ENCODE measurements at places on chromosomes 2 and 18.
A peak's percentile ranks its signal among the peaks of the same experiment; 100 is the strongest.

DNA sequence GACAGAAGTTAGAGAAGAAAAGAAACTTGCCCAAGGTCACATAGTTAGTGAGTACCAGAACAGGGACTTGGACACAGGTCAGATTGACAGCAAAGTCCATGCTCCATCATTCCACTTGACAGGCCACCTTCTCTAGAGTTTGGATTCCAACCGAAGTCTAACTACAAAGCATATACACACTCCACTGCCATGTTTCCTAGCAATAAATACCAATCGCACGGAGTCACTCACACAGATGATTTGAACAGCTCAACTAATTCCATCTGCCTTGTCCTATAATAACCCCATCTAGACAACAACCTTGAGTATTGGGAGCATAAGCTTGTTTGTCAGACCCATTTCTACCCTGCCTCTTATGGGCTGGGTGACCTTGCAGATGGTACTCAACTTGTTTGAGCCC lies 334.6 kb upstream of the MGAT5 start:
- DNase-seq: no peak

GRCh38 chr2:207600231-207600630 lies 25.0 kb downstream of the METTL21A start:
- DNase-seq: no peak

DNA sequence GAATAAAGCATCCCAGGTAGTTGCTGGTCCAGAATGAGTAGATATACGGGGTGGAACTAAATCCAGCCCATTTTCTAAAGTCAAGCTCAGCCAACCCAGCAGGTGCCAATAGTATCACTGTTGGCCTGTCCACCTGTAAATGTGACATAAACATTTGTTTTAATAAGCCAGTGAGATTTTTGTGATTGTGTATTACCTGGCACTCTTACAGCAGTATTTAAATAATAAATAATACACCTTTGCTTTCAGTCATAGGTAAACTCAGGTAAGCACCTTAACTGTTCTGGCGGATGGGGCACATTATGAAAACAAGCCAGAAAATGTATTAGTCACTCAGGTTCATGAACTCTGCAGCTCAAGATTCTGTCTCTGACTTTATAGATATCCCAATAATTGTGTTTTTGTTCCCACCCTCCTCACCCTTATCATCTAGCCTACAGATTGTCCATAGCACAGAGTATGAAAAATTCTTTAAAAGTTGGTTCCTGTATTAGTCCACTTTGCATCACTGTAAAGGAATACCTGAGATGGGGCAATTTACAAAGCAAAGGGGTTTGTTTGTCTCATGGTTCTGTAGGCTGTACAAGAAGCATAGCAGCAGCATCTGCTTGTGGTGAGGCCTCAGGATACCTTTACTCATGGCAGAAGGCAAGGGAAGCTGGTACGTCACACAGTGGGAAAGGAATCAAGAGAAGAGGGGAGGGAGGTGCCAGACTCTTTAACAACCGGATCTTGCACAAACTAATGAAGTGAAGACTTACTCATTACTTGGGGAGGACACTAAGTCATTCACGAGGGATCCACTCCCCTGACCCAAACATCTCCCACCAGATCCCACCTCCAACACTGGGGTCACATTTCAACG lies 73.0 kb upstream of the CYRIA start:
- DNase-seq: no peak

DNA sequence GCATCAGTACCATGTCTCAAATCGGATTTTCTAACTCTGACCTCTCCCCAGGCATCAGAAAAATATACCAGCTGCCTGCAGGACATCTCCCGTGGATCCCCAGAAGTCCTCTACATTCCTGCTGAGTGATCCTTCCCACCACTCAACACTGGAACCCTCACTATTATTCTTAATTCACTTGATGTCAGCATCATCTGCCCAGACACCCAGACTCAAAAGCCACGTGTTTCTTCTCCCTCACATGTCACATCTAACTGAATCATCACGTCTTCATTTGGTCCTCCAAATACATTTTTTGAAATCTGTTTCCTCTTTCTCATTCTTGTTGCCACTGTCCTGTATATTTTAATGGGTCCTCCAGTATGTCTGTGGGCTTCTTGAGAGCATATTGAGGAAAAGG lies 218.6 kb downstream of the HRH4 start:
- DNase-seq: no peak

DNA sequence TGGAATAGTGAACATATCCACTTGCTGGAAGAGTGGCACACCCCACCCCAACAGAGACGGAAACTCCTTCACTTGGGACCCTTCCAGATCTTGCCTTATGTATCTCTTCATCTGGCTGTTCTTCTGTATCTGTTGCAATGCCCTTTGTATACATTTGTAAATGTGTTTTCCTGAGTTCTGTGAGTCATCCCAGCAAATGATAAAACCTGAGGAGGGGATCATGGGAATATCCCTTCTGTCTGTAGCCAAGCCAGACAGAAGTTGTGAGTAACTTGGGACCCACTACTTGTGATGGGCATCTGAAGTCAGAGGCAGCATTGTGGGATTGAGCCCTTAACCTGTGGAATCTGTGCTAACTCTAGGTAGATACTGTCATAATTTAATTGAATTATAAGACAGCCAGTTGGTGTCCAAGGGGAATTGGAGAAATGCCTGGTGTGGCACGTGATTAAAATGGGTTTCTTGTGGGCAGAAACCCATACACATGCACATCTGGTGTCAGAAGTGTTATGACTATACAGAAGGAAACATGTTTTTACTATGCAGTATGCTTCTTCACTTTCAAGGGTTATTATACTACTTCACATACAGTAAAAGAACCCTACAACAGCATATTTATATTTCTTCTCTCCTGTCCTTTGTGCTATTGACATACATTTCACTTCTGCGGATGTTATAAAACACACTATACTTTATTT lies 32.3 kb upstream of the TMEM247 start:
- DNase-seq: no peak

- DNase-seq: no peak
Measured at GRCh38 chr2:15968280-15969178, 28.2 kb downstream of the MYCN start.

- DNase-seq: no peak
Measured at GRCh38 chr2:200479692-200480265, 30.1 kb downstream of the KCTD18 start.

DNA sequence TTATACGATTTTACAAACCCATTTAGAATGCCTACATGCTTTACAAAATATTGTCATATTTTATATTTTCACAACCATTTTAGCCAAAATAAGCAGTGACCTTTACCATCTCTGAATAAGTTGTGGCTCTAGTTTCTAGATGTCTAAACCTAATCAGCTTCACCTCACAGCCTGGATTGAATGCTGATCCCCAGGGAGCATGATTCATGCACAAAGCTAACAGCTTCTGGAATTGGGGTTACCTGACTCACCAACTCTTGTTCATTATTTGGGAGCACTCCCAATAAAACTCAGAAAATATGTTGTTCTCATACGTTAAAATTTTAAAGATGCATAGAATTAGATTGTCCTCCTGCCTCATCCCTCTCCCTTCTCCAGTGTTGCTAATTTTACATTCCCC lies 611.7 kb upstream of the NETO1 start:
- DNase-seq: no peak

DNA sequence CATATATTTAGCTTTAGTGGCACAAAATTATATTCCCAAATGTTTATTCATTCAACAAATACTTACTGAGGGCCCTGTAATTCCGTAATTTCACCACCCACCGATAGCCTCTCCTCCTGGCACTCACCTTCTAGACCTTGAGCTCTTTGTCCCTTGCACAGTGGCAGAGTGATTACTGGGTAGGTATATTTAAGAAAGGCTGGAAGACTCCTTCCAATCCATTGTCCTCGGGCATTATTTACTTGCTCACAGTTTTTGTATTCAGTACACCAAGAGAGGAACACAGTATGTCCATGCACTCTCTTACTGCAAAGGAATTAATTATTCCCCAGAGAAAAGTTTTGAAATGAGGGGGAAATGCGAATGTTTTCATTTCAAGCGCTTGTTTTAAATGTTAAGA lies 1.1 kb upstream of the CDCA7 start:
- DNase-seq: no peak

GRCh38 chr2:82731824-82732223 lies 1727.3 kb downstream of the SUCLG1 start:
- DNase-seq: no peak

DNA sequence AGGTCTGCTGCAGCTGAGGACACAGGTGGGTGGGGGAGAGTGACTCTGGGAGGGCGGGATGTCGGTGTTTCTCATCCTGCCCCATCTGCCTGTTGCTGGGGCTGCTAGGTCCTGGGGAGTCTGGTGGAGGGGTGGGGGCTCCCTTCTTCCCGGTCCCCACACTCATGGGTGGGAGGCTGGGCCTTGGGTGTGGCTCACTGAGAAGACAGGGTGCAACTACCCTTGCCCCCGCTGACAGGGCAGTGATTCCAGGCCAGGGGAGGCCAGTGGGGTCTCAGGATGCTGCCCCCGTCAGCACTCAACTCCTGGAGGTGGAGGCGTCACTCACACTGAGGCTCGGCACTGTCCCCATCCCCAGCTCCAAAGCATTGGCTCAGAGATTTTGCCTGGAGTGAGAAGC lies 7.7 kb upstream of the NFATC1 start:
- DNase-seq: no peak

GRCh38 chr2:231765496-231765929 lies 15.6 kb downstream of the PDE6D start:
- peak; percentile 62 for DNase-seq

DNA sequence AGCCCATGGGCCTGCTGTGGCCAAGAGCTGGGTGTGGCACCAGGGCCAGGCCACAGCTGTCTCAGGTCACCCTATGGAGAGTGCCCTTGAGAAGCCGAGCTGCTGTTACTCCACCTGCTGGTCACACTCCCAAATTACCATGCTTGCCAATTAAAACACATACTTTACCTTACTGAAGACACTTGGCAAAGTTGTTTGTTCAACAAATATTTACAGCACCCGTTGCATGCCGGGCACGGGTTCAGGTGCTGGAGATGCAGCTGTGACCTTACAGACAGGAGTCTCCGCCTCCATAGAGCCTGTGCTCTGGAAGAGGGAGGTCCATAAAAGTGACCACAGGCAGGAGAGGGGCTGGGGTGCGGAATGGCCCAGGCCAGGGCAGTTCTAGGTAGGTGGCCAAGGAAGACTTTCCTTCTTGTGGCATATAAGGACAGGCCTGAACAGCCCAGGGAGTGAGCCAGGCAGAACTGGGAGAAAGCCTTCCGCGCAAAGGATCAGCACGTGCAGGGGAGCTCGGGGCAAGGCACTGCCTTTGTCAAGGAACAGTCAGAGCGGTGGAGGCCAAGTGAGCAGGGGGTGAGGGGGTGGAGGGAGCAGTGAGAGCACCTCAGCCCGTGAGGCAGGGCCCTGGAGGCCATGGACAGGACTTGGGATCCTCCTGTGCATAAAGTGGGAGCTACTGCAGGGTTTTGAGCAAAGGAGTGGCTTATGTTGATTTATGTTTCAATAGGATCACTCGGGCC lies 23.6 kb upstream of the RBM44 start:
- DNase-seq: no peak

- DNase-seq: no peak
Measured at GRCh38 chr2:14516844-14517243, 115.7 kb upstream of the LRATD1 start.

DNA sequence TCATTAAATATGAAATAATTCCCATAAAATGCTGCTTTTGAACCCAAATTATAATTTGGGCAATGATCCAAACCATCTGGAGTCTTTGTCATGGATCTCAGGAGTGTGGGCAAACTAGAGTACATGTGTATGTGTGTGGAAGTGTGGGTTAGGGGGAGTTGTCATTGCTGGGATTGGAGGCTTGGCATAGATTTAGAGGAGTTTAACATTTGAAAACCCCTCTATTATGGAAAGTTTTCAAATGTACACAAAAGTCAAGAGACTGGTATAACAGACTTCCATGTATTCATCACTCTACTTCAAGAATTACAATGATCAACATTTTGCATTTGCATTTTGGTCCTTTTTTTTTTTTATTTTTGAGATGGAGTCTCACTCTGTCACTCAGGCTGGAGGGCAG lies 159.1 kb downstream of the MEIS1 start:
- no peak for DNase-seq

DNA sequence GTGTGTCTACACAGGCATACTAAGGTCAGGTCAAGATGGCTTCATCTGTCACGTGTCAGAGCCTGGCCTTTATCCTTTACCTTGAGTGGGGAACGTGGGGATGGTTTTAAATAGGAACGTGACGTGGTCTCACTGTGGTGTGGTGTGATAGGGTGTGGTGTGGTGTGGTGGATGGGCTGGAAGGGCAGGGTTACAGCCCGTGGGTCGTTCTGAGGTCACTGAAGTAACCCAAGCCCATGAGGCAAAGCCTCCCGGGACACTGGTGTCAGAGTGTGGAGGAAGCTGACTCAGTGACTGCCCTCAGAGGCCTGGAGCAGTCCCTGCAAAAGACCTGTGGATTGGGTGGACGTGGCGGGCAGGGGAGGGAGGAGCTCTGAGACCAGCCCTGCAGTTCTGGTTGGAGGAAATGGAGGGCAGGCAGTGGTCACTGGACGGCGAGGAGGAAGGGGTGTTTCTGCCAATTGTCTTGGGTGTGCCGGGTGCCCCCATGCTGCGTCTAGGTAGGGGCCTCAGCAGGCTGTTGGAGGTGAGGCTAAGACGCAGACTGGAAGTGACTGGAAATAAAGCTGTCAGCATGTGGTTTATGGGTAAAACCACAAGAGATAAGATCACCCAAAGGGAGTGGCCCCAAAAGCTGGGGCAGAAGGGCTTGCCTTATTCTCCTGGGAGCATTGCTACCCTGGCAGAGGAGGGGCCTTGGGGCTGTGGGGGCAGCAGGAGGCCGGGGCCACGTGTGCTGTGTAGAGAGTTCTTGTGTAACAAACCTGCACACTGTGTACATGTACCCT lies 84.8 kb downstream of the SH3RF3 start:
- peak; percentile 67 for DNase-seq

GRCh38 chr2:234058881-234059280 lies 8.4 kb downstream of the SPP2 start:
- DNase-seq: no peak

- no peak for DNase-seq
Measured at GRCh38 chr18:8781671-8782070, 76.3 kb downstream of the MTCL1 start.

DNA sequence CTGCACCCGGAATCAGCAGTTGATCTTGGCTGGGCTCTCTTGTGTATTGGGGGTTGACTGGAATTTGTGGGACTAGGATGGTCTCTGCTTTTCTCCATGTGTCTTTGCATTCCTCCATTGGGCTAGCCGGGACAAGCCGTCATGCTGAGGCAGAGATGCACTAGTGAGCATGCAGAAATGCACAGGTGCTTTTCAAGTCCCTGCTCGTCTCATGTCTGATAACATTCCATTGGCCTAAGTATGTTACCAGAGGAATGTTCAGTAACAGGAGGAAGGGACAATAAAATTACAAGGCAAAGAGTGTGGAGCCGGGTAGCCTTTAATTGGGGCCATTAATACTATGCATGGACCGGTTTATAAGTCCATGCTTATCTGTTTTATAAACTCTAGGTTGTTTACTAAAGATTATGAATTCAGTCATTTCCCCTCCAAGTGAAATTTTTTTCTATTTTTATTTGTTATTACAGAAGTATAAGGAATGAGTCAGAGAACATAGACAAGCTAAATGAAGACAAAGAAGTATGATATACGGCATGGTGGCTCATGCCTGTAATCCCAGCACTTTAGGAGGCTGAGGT lies 24.4 kb upstream of the AAK1 start:
- DNase-seq: no peak
